ENCODE measurements at places on chromosomes 5 and 9. TPM values are rescaled to one million over a fixed set of nuclear protein-coding genes. Genes with fewer than 3 reads are reported as not detected.

- DNase-seq = no peak
Observed at GRCh38 chr5:128349044-128349858, 188.8 kb downstream of the FBN2 start.

CCDC69 gene
- total RNA-seq = 291 TPM

GRCh38 chr5:32044434-32044833 is 129.7 kb downstream of the GOLPH3 start:
- DNase-seq = no peak

CAMK4 gene
- 0.04 TPM for total RNA-seq

DNA sequence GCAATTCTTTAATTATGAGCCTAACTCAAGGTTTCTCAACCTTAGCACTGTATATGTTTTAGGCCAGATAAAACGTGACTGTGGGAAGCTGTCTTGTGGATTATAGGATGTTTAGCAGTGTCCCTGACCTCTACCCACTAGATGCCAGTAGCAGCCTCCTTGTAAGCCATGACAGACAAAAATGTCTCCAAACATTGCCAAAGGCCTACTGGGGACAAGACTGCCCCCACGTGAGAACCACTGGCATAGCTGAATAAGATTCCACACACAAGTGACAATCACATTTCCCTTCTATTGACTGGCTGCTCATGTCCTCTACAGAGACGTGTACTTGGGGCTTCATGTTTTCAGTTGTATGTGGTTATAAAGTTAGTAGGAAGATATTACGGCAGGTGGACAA is 55.4 kb downstream of the GOLM1 start:
- peak; percentile 54 for DNase-seq

ZNF454 gene
- total RNA-seq = not detected

BHMT2 gene
- total RNA-seq = not detected

DNA sequence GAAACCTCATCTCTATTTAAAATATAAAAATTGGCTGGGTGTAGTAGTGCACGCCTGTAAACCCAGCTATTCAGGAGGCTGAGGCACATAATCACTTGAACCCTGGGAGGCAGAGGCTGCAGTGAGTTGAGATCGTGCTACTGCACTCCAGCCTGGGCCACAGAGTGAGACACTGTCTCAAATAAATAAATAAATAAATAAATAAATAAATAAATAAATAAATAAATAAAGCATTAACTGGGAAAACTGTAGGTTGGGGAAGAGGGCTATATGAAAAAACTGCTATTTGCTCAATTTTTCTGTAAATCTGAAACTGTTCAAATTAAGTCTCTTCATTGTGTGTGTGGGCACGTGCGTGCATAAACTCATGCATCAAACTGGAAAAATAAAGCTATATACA is 59.9 kb upstream of the RAPGEF6 start:
- DNase-seq = no peak

DNA sequence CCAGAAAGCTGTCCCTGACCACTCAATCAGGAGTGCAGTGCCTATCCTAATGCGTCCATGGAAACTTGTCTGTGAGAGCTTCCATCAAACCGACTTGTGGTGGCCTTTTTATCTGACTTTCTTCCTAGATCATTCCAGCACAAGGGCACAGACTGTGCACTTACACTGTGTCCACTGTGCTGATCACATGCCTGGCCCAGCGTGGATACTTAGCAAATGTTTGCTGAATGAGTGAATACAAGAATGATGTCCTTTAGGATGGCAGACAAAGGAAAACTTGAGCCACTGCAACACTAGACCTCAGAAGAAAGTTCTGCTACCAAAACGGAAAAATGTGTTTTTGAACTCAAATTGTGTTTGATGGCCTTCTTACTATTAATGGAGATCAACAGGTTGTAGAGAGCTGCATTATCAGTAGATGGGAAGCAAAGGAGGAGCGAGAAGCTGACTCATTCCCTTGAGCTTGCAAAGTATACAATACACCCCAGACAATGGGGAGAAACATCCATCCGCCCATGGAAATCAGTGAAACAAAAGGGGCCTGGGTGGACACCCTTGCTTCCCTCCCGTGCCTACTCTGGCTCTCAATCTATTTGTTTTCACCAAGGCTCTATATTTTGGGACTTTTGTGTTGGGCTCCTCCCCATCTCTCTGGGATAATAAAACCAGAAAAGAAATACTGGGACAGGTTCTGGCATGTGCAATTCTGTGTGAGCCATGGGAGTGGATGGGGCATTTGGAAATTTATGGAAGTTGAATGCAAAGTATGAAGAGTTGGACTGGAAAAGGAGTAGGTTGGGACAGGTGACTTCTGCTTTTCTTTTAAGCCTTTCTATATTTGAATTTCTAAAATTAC is 76.2 kb upstream of the ZFAND5 start:
- DNase-seq = no peak

DNA sequence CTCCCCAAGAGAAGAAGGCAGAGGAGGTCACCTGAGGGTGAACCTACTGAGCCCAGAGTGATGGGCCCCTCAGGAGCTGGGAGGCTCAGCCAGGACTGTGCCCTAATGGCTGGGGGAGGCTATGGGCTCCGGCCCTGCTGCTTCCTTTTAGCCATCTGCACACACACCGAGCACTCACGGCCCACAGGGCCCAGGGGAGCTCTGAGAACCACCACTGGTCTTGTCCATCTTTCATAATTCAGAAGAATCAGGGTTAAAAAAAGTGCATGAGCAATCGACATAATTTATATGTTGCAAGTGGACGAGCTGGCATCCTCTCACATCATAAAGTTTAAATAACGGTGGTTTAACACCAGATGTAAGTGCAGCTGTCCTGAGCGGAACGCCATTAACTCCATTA is 162.1 kb downstream of the FSTL4 start:
- DNase-seq = no peak

GRCh38 chr5:32172923-32173266 is 1.2 kb downstream of the GOLPH3 start:
- DNase-seq = peak; percentile 58

KIF20A gene
- 16.9 TPM for total RNA-seq

DNA sequence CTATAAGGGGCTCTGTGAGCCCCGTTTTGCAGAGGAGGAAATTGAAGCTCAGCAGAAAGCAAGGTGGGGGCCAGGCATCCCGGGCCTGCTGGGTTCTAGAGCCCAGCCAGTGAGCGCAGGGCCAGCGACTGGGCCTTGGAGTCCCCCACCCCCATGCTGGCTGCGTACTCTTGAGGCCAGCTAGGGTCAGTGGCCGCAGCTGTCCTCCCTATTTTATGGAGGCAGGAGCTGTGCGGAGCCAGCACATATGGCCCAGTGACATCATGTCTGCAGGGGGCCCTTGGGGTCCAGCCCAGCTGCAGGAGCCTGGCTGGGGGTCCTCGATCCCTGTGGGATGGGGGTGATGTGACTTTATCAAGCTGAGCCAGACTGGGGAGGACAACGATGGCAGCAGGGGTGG is 71.3 kb downstream of the HMCN2 start:
- DNase-seq = no peak

GRCh38 chr5:37272511-37272910 is 23.3 kb upstream of the CPLANE1 start:
- DNase-seq = no peak

CDC20B gene
- total RNA-seq = not detected

DNA sequence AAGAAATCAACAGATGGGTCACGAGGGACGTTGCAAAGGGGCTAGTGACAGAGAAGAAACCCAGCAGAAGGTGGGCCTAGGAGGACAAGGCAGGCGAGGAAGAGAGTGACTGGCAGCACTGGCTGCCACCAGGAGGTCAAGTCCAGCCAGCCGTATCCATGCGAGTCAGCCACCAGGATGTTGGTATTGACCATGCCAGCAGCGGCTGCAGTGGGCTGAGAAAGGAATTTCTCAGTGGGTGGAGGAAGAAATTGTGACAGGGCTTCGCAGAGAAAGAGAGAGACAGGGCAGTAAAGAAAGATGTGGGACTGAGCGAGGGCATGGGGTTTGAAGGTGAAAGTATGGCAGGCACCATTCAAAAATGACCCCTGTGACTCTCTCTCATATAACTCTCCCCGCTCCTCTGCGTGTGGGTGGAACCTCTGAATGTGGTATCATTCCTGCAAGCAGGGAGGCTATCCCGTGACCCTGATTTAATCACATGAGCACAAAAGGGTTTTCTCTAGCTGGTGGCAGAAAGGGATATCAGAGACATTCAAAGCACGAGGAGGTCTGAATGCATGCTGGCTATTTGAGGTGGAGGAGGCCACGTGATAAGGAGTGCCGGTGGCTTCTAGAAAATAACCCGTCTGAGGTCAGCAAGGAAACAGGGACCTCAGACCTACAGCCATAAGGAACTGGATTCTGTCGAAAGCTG is 45.4 kb upstream of the FBXW11 start:
- DNase-seq = no peak

Measured in Karpas-422 (cell line).